Neural progenitor cell (in vitro differentiated cells): ENCODE measurements at places on chromosomes 1 and 21.

GRCh38 chr1:37458551-37458950 lies 15.8 kb upstream of the ZC3H12A start:
- DNase-seq: no peak

GRCh38 chr1:205480349-205480985 lies 24.0 kb upstream of the CDK18 start:
- DNase-seq: no peak

DNA sequence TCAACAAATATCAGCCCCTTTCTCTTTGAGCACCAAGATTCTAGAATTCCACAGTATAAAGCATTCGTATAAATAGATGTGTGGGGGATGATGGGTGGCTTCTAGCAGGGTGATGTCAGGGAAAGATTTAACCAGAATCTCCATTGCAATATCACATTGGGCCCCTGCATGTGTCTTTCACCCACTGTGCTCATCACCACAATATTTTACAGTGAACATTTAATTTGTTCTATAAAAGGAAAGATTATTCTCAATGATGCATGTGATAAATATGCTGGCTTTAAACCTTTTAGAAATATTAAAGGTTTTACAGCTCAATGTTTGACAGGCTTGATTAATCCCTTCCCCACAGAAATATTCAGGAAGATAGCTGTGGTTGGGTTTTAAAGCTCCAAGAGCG lies 457.8 kb upstream of the DAB1 start:
- DNase-seq: no peak

GRCh38 chr1:225944951-225945350 lies 3.9 kb upstream of the LEFTY2 start:
- no peak for DNase-seq

GRCh38 chr1:110384581-110385321 lies 6.1 kb downstream of the SLC16A4 start:
- DNase-seq: no peak

DNA sequence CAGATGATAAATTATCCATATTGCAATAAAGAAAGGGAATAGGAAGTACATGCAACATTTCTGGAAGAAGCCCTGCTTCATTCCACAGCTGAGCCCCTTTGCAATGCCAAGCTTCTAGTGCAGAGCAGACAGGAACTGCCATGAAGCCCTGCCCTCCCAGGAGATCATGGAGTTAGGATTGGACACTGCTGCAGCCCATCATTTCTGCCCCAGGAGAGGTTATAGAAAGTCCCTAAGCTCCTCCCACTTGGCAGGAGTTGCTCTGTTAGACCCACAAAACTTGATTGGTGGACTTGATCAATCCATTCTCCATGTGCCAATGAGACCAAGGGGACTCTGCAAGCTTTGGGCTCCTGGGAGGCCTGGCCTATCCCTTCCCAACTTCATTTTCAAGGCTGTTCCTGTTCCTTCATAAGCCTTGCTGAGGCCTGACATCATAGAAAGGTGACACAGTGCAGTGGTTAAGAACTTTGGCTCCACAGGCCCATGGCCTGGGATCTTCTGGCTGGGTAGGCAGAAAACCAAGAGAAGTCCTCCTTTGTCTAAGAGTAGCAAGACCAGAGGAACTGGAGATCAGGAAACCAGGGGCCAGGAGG lies 1.3 kb upstream of the LAPTM5 start:
- no peak for DNase-seq

GRCh38 chr1:248622570-248623001 lies 12.3 kb downstream of the OR2T11 start:
- no peak for DNase-seq

- DNase-seq: no peak
These were observed 2.6 kb downstream of the EFHD2 start for GRCh38 chr1:15412175-15412800.

- DNase-seq: peak; percentile 66
These were observed 108.9 kb downstream of the LBR start for GRCh38 chr1:225318706-225319575.

- no peak for DNase-seq
These were observed 3.4 kb downstream of the SYT2 start for GRCh38 chr1:202706851-202707250.

DNA sequence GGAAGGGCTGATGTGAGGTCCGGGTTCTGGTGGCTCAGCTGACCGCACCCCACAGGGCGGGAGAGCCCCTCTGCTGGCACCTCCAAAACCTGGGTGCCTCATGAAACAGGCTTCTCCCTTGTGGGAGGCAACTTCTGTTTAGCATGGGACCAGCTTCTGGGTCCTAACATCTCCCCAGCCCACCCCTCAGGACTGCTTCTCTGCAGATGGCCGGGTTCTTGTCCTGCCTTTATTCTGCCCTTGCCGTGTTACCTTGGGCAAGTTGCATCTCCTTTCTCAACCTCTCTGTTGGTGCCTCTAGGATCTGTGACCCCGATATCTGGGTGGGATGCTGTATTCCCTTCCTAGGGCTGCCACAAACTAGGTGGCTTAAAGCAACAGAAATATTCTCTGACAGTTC lies 15.0 kb upstream of the TTC22 start:
- no peak for DNase-seq

DNA sequence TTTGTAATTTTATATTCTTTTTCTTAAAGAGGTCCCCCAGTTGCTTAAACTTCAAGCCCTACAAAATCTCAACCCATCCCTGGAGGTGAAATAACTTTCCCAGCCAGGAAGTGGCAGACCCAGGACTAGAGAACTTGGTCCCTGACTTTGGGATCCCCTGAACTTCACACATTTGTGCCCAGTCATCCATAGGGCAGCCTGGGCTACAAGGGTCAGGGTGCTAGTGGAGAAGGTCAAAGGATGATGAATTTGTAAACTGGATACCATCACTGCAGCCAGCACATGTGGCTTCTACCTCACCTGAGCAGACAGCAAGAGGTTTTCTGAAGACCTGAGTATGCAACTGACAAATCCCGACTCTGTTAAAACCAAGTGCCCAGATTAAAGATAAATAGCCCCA lies 31.4 kb downstream of the HIVEP3 start:
- no peak for DNase-seq

DNA sequence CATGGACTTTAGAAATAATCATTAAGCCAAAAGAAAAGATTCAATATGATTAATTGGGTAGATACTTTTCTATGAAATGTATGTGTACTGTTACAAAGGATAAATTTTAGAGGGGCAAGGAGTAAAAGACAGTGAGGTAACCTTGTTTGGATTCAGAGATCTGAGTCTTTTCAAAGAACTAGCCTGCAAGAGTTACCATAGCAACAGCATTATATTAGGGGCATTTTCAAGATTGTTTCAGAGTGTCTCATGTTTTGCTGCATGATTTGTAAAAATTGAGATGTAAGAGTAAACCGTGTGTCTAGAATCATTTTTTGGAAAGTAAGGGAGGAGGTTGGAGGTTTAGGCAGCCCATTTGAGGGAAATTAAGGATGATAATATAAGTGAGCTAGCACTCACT lies 70.6 kb upstream of the KIAA1614 start:
- peak; percentile 8 for DNase-seq

DNA sequence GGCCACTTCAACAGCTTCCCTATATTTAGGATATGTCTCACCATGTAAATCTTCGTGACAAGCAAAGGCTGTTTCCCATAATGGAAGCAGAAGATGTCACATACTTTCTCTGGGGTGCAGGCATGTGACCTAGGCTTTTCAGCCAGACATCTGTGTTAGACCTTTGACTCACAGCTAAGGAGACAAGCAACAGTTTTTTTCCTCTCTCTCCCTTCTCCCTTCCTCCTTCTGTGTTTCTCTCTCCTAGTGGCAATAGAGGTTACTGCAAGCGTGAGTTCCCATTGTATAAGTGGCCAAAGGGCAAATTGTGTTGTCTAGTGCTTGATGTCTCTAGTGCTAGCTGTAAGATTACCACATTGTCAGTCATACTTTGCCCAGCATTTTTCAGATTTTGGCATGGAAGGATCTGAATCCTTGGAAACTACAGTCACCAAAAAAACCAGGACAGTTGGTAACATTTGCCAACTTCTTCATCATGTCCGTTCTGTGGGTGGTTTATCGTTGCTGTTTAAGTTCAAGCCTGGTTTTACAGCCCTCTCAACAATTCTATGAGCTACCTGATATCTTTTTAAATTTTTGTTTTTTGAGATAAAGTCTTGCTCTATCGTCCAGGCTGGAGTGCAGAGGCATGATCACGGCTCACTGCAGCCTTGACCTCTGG lies 44.4 kb upstream of the RABGAP1L start:
- DNase-seq: peak; percentile 75

GRCh38 chr1:220819467-220820026 lies 32.8 kb downstream of the MTARC1 start:
- DNase-seq: no peak

DNA sequence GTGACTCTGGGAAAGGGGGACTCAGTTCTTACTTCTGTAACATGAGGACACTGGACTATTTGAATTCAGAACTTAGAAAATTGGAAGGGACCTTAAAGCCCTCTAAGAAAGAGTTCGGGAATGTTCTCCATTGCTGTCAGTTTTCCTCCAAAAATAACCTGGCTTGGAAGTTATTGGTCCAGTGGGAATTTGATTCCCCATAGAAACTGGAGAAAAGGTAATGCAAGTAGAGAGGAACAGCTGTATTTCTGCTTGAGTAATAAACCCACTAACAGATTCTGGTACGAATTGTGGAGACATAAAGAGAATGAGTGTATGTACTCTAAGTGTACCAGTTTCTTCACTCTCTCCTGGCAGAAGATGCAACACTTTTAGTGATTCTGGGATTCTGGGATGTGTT lies 1.8 kb downstream of the ZBED6 start:
- DNase-seq: no peak

GRCh38 chr1:4702932-4703331 lies 48.5 kb downstream of the AJAP1 start:
- DNase-seq: no peak

- DNase-seq: no peak
These were observed 35.4 kb upstream of the BCL10 start for GRCh38 chr1:85311818-85312217.

- DNase-seq: no peak
These were observed 74.6 kb downstream of the DPT start for GRCh38 chr1:168654198-168654915.

GRCh38 chr1:225754940-225755641 lies 22.5 kb upstream of the SRP9 start:
- no peak for DNase-seq

DNA sequence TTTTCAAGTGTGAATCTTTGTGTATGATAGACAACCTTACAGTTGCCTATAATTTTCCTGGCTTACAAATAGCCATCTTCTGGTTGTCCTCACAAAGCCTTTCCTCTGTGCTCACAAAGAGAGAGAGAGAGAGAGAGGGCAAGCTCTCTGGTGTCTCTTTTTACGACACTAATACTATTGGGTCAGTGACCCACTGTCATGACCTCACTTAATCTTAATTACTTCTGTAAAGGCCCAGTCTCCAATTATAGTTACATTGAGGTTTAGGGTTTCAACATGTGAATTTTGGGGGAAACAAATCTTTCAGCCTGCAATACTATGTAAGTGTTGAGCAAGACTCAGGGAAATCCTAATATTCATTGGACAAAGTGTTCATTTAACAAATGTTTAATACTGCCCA lies 167.4 kb upstream of the COL11A1 start:
- DNase-seq: peak; percentile 13

DNA sequence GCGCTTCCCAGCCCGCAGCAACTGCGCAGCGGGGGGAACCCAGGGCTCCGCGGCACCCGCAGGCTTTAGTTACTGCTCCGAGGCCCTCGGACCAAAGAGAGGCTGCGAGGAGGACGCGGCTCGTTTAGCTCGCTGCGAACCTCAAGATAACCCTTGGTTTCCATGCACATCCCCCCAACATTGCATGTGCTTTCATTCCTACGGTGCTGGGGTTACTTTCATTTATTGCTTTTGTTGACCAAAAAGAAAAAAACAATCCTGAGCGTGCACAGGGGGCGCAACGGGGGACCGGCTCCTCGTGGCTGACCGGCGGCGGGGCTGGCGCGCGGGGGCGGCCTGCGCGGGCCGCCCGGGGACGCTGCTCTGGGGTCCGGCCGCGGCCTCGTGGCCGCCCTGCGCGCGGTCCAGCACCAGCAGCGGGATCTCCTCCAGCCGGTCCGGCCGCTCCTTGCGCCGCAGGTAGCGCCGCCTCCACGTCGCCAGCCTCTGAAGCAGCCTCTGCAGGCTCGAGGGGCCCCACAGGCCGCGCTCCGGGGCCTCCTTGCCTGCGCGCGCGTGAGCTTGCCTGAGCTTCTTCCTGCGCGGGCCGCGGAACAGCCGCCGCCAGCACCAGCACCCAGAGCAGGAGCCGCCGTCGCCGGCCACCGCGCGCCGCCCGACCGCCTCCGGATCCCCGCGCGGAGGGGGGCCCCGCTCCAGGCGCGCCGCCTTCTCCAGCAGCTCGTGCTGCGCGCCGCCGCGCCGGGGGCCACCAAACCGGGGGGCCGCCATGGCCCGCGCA lies 77.4 kb downstream of the DESI2 start:
- peak; percentile 63 for DNase-seq

GRCh38 chr1:102861247-102861646 lies 247.1 kb downstream of the COL11A1 start:
- no peak for DNase-seq

DNA sequence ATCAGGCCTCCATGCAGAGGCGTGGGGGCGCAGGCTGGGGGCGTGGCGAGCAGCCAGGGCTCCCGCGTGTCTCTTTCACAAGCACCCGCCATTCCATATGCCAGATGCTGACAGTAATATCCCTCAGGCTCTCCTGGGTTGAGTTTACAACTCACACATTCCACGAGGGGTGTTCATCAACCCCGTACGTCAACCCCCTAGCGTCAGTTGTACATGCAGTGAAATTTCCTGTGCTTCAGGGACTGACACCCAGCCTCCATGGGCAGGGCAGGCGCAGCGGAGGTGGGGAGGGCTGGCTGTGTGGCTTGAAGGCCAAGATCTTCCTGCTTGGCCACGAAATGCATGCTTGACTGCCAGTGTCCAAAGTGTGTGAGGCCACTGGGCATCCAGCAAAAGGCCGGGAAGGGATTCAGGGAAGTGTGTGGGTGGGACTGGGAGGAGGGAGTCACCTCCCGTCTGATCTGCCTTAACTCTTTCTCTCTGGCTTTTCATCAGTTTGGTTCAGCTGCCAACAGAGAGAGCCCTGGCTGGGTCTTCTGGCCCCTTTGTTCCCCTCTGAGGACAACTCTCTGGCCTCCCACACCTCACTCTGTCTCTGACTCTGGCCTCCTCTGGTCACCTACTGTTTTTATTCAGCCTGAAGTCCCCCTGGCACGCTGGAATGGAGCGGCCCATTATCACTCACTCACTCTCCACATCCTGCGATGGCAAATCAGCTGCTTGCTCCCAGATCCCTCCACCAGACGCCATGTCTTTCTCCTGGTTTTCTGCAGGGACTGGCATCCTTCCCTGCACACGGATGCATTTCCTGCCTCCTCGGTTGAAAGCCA lies 33.8 kb downstream of the CLIC6 start:
- no peak for DNase-seq

GRCh38 chr1:234979296-234980279 lies 149.0 kb downstream of the TOMM20 start:
- DNase-seq: no peak

GRCh38 chr1:22628698-22629444 lies 7.6 kb upstream of the C1QA start:
- no peak for DNase-seq

- DNase-seq: peak; percentile 78
These were observed 743 bp downstream of the PHF13 start for GRCh38 chr1:6614019-6614928.

GRCh38 chr1:179803104-179803503 lies 60.0 kb downstream of the FAM163A start:
- no peak for DNase-seq

GRCh38 chr1:176989023-176989422 lies 175.5 kb downstream of the ASTN1 start:
- no peak for DNase-seq

- DNase-seq: peak; percentile 2
These were observed 165.4 kb upstream of the ADAMTS5 start for GRCh38 chr21:27132266-27132665.

GRCh38 chr1:109619576-109620400 lies at the start of the genes AMPD2 and GNAT2:
TSS of gene AMPD2 (plus strand) at chr1:109619837. CDS start at chr1:109621176, 1,339 bp downstream.
TSS of gene GNAT2 (minus strand) at chr1:109619616. CDS start at chr1:109612870, 6,746 bp downstream.
- peak; percentile 83 for DNase-seq

- DNase-seq: no peak
These were observed 72.8 kb downstream of the PLEKHA6 start for GRCh38 chr1:204286831-204287421.
